ENCODE measurements at places on chromosomes 6 and 20. TPM values are rescaled to one million over a fixed set of nuclear protein-coding genes. Genes with fewer than 3 reads are reported as not detected.
A peak's percentile ranks its signal among the peaks of the same experiment; 100 is the strongest.

The RAET1E gene
- 0.12 TPM for total RNA-seq

DNA sequence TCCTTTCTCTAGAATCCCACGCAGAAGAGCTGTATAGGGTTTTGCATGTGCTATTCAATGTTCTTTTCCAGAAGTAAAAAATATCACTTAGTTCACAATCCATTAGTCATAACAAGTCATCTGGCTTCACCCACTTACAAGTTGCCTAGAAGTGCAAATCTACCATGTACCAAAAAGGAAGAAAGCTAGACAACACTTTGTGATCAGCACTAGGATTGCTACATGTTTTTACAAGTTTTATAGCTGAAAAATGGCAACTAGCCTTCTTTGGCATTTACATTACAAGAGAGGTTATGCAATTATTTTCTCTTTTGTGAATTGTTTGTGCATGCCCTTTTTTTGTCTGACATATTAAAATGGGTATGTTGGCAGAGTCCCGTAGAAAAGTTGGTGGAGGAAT, 85.6 kb upstream of the PTPRK start:
- peak; percentile 23 for DNase-seq

The DSP gene
- 61.0 TPM for total RNA-seq

The CHRNA4 gene
- not detected for total RNA-seq

DNA sequence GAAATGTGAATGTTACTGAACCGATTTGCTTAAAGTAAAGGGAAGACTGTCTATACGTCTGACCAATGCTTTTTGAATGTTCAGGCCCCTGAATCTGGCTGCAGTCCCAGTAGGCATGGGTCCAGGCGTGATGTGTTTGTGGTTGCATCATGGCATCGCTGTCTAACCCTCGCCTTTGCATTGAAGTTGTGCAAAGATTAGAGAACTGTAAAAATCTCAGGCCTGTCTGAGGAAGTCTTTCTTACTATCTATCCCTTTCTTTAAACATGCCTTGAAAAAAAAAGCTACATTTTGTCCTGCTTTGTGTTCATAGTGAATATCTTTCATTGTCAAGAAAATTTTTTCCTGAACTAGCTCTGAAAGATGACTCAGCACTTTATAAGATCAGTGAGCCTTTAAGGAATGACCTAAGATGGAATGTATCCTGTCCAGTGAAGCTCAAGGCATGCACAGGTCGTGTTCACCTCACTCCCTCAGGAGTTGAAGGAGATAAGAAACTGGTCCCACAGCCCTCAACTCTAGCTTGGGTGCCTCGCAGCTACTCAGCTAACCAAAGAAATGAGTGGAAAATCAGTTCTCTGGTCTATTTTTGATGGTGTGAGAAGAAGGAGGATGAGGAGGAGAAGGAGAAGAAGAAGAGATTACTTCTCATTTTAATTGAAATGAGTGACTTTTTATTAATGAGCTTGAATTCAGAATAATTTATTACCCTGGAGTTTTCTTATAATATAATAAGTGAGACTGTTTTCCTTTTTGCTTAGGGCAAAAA, 48.6 kb downstream of the TPD52L1 start:
- DNase-seq: peak; percentile 88

- no peak for DNase-seq
Observed at GRCh38 chr6:14453712-14454472, 336.3 kb downstream of the CD83 start.

DNA sequence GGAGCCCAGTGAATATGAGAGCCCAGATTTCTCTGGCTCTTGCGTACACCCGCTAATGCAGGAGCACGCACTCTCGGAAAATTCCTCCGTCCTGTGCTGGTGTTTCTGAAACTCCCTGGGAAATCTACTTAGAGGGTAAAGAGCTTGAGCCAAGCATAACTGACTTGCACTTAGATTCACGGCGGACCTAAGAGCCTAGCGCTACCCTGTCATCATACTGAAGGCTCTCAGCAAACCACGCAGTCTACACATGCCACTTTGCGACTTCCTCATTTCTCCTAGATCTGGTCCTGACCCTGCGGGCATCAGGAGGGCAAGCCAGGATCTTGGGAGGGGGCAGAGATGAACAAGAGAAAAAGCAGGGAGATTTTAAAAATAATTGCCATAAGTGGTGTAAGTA, 324.7 kb downstream of the CD83 start:
- no peak for DNase-seq

GRCh38 chr20:35092524-35093266, at the start of gene TRPC4AP:
Gene TRPC4AP, minus strand, starts transcription at chr20:35092807. Its CDS starts 26 bp downstream, at chr20:35092781.
- DNase-seq: peak; percentile 66

The CSNK2A1 gene
- total RNA-seq: 132 TPM

- DNase-seq: no peak
Observed at GRCh38 chr20:36885356-36885755, 9.4 kb downstream of the TLDC2 start.

The RBM24 gene
- total RNA-seq: 37.7 TPM

The BNIP5 gene
- total RNA-seq: not detected

GRCh38 chr6:24667378-24667803, 514 bp downstream of the ACOT13 start:
- no peak for DNase-seq

- DNase-seq: peak; percentile 25
Observed at GRCh38 chr6:6057442-6058053, 50.8 kb upstream of the NRN1 start.

- no peak for DNase-seq
Observed at GRCh38 chr20:20903773-20904500, 191.5 kb upstream of the RALGAPA2 start.

The ARID1B gene
- 34.6 TPM for total RNA-seq

Data from HFFc6 (cell line).